Activated CD4-positive, alpha-beta T cell treated with anti-CD3 and anti-CD28 coated beads, Interleukin-2, amount 10 ng/mL, durations not matched to agents 7 days and 5 days (primary cell): ENCODE measurements at places on chromosomes 5 and 9. TPM values are rescaled to one million over a fixed set of nuclear protein-coding genes. Genes with fewer than 3 reads are reported as not detected.
A peak's percentile ranks its signal among the peaks of the same experiment; 100 is the strongest.

MYOT gene
- total RNA-seq, result not detected

DNA sequence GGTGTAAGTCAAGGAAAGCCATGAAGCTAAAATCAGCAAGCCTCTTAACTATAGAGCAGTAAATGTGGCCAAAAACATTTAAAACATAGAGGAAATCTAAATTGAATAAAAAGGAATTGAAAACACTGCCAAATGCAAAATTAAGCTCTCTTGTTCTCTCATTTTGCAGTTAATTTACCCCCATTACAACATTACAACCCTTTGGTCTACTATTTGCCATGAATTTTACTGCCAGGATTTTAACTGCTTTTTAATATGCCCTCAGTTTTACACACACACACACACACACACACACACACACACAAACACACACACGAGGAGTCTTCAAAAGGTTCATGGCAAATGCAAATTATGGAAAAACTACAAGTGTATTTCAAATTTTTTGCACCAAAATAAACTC lies 91.4 kb upstream of the ACO1 start:
- H3K4me3 ChIP-seq, result no peak overlapping the region
- peaks cover 8% of the 10 kb centered on the region for H3K27me3 ChIP-seq
- no peaks in the 10 kb centered on the region for H3K36me3 ChIP-seq
- H3K27ac ChIP-seq, result no peak overlapping the region
- no peak for DNase-seq

DNA sequence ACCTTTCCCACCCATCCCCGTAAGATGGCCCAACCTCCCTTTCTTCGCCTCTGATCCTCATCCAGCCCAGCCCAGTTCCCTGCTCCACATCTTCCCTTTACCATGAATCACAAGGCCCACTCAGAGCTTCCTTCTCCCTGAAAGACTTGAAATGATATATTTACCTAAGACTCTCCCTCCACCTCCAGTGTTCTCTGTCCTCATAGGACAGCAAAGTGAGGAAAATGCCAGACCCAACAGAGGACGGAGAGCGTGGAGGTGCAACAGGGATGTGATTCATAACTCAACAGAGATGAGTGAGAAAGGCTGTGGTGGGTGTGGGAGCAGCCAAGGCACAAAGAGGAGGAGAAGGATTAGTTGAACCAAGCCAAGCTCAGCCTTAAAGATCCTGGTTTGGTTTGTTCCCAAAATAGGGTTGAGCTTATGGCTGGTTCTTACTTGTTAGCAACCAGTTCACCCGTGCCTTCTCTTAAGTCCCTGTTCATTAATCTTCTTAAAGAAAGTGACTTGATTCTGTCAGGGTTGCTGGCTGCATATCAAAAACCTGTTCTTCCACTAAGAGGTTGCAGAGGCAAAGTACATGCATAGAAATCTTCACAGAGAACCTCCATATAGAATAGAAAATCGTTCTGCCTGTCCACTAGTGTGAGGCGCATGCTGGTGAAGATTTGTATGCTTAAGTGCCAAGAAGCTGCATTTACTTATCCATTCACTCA lies 183.2 kb downstream of the ACTL7B start:
- H3K4me1 ChIP-seq, result no peaks in the 10 kb centered on the region
- no peak for DNase-seq
- no peaks in the 10 kb centered on the region for H3K27me3 ChIP-seq
- H3K27ac ChIP-seq, result no peak overlapping the region

GRCh38 chr5:135266975-135267374 lies 132.1 kb downstream of the MACROH2A1 start:
- H3K27ac ChIP-seq, result no peak overlapping the region
- H3K27me3 ChIP-seq, result peaks cover 9% of the 10 kb centered on the region
- H3K4me1 ChIP-seq, result no peaks in the 10 kb centered on the region
- no peak overlapping the region for H3K4me3 ChIP-seq
- H3K36me3 ChIP-seq, result no peaks in the 10 kb centered on the region

LCN9 gene
- not detected for total RNA-seq

PSMD5 gene
- 35.3 TPM for total RNA-seq

PCDHA10 gene
- total RNA-seq, result not detected

DNA sequence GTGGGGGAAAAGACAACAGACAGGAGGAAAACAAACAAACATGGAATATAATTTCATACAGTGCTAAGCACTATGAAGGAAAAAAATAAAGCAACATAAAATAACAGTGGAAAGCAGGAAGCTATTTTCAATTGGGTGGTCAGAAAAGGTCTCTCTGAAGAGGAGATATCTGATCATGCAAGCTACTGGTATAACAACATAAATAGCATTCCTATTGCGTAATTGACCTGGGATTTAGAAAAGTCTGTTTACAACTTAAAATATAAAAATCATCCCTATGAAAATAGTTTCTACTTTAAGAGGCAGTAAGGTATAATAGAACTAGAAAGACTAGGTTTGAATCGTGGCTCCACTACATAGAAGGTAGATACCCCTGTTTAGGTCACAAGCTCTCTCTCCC lies 61.4 kb downstream of the FBXW11 start:
- DNase-seq, result no peak
- no peak overlapping the region for H3K4me3 ChIP-seq
- no peak overlapping the region for H3K27ac ChIP-seq
- peaks cover 6% of the 10 kb centered on the region for H3K36me3 ChIP-seq

KIF4B gene
- not detected for total RNA-seq

DNA sequence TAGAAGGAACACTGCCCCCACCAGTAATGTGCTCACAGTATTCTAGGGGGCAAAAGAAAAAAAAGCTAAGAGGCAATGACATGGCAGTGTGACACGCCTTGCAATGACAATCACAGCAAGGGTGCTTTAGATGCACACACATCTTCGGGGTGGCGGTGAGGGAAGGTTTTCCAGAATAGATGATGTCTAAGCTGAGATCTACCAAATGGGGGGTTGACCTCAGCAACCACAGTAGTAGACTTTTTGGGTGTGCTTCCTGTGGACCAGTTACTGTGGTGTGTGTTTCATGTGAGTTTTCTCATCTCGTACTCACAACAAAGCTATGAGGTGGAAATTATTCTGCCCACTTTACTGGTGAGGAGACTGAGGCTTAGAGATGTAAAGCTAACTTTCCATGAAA lies 10.2 kb upstream of the IL12B start:
- H3K36me3 ChIP-seq, result peaks cover 41% of the 10 kb centered on the region
- H3K27ac ChIP-seq, result peak overlapping the region; percentile 82
- peaks cover 6% of the 10 kb centered on the region for H3K27me3 ChIP-seq
- peaks cover 80% of the 10 kb centered on the region for H3K4me1 ChIP-seq
- no peak overlapping the region for H3K4me3 ChIP-seq

FREM1 gene
- total RNA-seq, result not detected

GRCh38 chr9:125536776-125537175 lies 170.2 kb downstream of the MAPKAP1 start:
- H3K36me3 ChIP-seq, result peaks cover 9% of the 10 kb centered on the region
- no peak overlapping the region for H3K4me3 ChIP-seq
- H3K27me3 ChIP-seq, result no peaks in the 10 kb centered on the region
- no peak overlapping the region for H3K27ac ChIP-seq

GRCh38 chr5:36239370-36240293 lies 2.1 kb downstream of the NADK2 start:
- H3K27me3 ChIP-seq, result peaks cover under 1% of the 10 kb centered on the region
- H3K36me3 ChIP-seq, result peaks cover 1% of the 10 kb centered on the region
- H3K4me3 ChIP-seq, result peak overlapping the region; percentile 77
- peak overlapping the region; percentile 84 for H3K27ac ChIP-seq

- no peak overlapping the region for H3K27ac ChIP-seq
- no peak for DNase-seq
- H3K36me3 ChIP-seq, result no peaks in the 10 kb centered on the region
- no peak overlapping the region for H3K4me3 ChIP-seq
- no peaks in the 10 kb centered on the region for H3K4me1 ChIP-seq
- H3K27me3 ChIP-seq, result no peaks in the 10 kb centered on the region
Observed at GRCh38 chr5:106331415-106331814, 1339.3 kb downstream of the EFNA5 start.

DNA sequence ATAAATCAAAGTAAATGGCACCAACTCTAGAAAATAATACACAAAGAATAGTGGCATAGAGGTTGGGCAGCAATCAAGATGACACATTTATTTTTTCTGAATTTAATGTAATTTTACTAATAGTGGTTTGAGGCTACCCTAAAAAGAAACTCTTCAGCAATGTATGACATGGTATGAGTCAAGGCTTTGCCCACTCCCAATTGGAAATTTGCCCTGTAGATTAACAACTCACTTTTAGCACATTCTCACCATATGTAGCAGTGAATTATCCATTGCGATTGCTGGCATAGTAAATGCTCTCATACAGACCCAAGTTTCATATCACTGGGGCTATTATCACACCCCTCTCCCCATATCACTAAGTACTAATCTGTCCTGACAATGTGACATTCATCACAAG lies 832.1 kb upstream of the ZNF608 start:
- no peak overlapping the region for H3K27ac ChIP-seq
- no peaks in the 10 kb centered on the region for H3K4me1 ChIP-seq
- no peak overlapping the region for H3K4me3 ChIP-seq
- DNase-seq, result no peak
- no peaks in the 10 kb centered on the region for H3K36me3 ChIP-seq

CDKN2B-AS1 gene
- total RNA-seq, result 4.4 TPM

- no peak overlapping the region for H3K4me3 ChIP-seq
- H3K4me1 ChIP-seq, result peaks cover 2% of the 10 kb centered on the region
- H3K27me3 ChIP-seq, result peaks cover 9% of the 10 kb centered on the region
- no peak overlapping the region for H3K27ac ChIP-seq
Observed at GRCh38 chr9:137879566-137880150, 2.1 kb downstream of the CACNA1B start.

DNA sequence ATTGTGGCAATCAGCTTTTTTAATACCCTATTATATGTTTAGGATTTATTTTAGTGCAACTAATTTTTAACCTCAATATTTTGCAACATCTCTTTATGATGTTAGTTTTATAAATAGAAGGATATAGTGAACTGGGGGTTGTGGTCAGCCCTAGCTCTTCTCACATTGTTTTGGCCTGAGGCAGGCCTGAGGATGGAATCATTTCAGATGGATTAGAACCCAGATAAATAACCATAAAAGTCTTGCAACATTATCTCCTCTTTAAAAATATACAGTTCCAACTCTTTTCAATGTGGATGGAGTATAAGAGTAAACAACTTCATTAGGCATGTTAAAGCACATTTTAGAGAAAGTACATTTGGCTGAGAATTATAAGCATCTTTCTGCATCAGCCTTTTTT lies 522.7 kb downstream of the NR2F1-AS1 start:
- H3K27me3 ChIP-seq, result no peaks in the 10 kb centered on the region
- H3K4me1 ChIP-seq, result no peaks in the 10 kb centered on the region
- H3K4me3 ChIP-seq, result no peak overlapping the region
- no peaks in the 10 kb centered on the region for H3K36me3 ChIP-seq

DNA sequence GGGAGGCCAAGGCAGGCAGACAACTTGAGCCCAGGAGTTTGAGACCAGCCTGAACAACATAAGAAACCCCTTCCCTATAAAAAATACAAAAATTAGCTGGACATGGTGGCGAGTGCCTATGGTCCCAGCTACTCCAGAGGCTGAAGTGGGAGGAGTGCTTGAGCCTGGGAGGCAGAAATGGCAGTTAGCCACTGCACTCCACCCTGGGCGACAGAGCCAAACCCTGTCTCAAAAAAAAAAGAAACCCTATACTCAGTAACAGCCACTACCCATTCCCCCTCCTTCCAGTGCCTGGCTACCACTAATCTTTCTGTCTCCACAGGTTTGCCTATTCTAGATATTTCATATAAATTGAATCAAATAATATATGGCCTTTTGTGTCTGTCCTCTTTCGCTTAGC lies 14.3 kb upstream of the SIL1 start:
- no peak overlapping the region for H3K4me3 ChIP-seq
- H3K27ac ChIP-seq, result no peak overlapping the region
- H3K36me3 ChIP-seq, result no peaks in the 10 kb centered on the region

DNA sequence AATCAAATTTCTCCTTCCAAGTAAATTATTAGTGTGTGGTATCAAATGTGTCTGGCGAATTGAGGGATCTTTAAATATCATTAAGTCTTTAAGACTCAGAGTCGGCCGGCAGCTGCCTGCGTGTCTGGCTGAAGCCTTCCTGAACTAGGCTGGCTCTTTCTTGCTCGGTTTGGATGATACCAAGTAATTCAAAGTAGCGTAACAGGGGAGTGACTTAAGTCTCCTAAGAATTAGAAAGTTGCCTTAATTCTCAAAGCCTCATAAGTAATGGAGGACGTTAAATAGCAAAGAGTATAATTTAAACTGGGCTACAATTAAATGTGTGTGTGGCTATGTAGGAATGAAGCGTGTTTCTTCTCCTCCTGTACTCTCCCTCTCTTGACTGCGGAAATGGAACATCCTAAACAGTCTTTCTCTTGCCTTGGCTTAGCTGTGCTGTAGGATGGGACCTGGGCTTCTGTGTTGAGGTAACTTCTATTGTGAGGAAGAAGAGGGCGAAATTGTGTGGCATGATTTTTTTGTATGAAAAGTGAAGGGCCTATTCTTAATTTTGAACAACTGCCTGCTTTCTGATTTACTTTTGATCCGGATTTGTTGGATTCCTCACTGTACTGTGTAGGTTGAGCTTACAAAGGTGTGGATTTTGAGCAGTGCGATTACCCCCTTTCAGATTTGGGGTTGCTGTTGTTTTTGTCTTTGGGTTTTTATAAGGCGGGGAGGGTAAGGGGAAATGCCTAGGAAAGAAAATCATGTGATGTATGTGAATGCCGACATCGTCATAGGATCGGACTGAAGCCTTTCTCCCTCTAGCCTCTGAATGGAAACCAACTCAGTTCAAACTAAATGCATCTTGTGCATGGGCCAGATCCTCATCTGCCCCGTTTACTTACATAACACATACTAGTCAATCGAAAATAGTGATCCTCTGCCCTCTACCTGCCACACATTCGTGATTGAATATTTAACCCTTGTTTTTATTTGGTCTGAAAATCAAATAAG lies 29.9 kb downstream of the CPEB4 start:
- H3K4me3 ChIP-seq, result no peak overlapping the region
- H3K27ac ChIP-seq, result no peak overlapping the region
- no peaks in the 10 kb centered on the region for H3K4me1 ChIP-seq
- H3K27me3 ChIP-seq, result no peaks in the 10 kb centered on the region
- DNase-seq, result peak; percentile 69

CARD6 gene
- total RNA-seq, result 5.2 TPM

PCDHGA12 gene
- total RNA-seq, result not detected

DNA sequence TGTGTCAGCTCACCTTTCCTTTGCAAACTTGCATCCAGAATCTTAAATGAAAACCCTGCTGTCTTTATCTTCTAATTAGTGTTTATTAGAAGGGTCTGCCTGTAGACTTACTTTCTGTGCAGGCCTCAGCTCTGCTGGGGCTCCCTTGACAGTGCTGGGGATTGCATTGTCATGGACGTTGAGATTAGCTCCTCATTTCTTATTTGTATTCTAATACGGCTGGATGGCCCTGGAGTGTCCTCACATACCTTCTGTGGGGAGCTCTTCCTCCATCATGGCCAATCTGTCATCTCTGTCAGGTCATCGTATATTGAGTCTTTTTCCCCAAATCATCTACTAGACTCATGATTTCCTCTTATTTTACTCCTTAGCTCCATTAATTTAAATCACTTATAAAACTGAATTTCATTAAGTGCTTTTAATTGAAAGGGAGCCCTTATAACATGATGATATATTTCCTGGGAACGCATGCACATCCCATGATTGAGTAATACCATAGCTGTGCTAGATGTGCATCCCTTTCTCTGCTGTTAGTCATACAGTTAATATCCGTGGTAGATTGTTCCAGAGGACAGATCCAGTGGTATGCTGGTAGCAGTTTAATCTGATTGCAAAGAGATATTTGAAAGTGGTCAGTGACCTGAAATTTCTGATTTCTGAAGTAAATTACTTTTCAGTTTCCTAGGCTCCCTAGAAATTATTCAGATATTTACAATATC lies 61.6 kb downstream of the ICE1 start:
- peaks cover 27% of the 10 kb centered on the region for H3K4me1 ChIP-seq
- no peak overlapping the region for H3K4me3 ChIP-seq
- DNase-seq, result no peak
- H3K36me3 ChIP-seq, result peaks cover 29% of the 10 kb centered on the region
- H3K27ac ChIP-seq, result no peak overlapping the region
- no peaks in the 10 kb centered on the region for H3K27me3 ChIP-seq

FRRS1L gene
- total RNA-seq, result not detected
